Activated CD4-positive, alpha-beta T cell treated with anti-CD3 and anti-CD28 coated beads, Interleukin-2, amount 50 U/mL, for 16 hours (primary cell): ENCODE measurements at places on chromosomes 7 and 10.

GRCh38 chr7:139431459-139431858 is 52.0 kb downstream of the KLRG2 start:
- no peak for DNase-seq

GRCh38 chr10:20355915-20356314 is 539.7 kb downstream of the PLXDC2 start:
- no peak for DNase-seq

DNA sequence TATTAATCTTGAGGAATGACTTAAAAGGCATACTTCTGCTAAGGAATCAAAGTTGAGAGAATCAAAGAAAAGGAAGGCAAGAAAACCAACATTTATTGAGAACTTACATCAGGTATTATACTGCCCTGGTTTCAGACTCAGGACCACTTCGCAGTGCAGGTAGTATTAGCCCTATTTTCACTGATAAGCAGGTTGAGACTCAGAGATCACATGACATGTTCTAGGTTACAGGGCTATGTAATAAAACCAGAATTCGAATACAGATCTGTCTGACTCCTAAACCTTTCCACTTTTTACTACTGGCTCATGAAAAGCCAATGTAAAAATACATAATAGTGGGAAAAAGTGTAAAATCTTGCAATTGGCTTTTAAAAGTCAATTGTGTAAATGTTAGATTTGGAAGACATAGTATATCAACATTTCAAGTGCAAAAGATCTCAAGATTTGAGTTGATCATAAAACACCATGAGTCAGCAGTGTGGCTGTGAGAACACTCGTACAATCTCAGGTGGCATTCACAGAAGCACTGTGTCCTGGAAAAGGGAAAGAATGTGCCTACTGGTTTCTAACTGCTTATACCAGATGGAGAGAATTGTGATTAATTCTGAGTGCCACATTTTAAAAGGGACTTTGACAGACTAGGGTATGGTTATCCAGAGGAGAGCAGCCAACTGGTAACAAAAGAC is 195.8 kb upstream of the MKLN1 start:
- no peak for DNase-seq

DNA sequence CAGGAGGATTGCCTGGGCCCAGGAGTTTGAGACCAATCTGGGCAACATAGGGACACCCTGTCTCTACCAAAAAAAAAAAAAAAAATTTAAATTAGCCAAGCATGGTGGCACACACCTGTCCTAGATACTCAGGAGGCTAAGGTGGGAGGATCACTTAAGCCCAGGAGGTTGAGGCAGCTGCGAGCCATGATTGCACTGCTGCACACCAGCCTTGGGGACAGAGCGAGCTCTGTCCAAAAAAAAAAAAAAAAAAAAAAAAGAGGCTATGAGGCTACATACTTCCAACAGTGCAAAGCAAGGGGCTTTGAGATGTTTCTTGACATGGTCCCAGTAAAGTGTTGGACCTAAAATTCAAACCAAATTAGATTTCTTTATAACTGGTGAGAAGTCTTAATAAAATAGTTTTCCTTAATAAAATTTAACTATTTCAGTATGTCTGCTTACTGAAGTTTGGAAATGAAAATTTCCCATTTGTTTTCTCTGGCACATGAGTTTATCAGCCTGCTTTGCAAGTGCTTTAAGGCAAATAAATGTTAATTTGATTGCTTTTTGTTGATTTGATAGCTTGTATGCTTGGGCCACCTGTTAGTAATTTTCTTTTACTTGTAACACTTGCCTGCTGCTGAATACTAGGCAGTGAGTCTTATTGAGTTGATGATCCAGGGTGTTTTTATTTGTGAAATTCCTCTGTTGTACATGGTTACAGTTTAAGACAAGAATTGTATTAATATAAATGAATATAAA is 16.1 kb downstream of the CALU start:
- no peak for DNase-seq

DNA sequence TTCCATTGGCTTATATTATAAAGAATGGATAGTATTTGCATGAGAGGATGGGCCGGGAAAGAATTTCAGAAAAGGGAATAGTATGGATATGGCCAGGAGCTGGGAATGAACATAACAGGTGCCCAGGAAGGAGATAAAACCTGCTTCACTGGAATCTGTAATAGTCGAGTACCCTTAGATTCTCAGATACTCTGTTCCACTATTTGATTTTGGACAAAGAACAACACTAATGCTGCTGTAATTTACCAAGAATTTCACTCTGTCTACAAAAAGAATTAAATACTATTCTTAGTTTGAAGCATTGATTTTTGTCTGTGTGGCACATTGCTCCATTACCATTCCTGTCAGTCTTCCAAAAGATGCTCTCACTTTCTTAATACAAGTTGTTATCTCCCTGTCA is 718.2 kb upstream of the LRRN3 start:
- no peak for DNase-seq

DNA sequence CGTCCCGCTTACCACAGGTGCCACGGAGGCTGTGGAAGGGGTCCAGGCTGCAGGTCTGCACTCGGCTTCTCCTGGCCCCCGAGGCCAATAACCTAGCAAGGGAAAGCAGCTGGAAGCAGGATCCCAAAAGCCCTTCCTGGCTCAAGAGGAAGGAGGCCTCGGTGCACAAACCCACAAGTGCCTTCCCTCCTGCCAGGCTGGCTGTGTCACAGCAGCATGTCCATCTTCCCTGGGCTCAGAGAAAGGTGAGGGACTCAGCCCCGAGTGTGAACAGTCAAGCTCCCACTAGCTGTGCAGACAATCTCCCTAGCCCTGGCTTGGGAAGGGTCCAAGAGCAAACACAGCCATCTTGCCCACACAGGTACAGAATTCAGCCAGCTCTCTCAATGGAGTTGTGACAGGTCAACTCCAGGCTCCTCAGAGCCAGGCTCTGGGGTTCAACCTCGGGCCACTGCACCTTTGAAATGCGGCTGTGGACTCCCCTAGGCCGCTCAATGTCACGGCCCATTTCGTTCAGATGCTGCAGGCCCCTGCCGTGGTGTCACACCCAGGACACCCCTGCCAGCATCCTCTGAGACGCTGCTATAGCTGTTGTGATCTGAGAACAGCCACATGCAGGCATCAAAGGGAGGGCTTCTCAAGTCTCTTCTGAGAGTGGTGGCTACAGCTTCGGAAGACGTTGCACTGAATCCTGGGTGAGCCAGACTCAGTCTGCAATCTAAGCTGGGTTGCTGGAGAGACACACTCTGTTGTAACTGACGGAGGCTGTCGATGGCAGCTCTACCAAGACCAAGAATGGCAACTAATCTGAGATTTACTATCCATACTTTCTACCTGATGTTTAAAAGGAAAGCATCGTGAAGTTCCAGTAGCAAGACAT is 137.9 kb downstream of the DIP2C start:
- no peak for DNase-seq

- no peak for DNase-seq
Observed at GRCh38 chr7:28761505-28761904, 196.6 kb downstream of the TRIL start.

DNA sequence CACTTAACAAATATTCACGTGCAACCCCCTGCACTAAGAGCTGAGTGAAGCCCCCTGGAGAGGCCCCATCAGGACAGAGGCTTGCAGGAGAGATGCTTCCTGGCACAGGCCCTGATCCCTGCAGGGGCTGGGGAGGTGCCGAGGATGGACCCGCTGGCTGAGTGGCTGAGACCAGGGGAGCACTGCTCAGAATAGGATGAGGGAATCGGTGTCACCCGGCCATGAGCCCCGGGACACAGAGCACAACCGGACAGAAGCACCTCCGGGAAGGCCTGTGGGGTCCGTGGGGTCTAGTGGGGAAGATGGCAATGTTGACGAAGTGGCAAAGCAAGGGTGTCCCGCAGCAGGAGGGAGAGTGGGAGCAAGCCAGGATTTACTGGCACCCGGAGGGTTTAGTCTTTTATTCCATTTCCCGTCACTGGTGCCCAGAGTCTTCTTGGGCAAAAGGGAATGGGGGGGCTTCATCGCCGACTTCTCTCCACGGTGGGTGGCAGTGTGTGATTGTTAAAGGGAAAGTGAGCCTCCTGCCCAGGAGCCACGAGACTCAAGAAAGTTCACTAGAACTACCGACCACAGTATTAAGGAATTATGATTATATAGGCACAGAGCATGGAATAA is 140.7 kb downstream of the ADARB2 start:
- no peak for DNase-seq

DNA sequence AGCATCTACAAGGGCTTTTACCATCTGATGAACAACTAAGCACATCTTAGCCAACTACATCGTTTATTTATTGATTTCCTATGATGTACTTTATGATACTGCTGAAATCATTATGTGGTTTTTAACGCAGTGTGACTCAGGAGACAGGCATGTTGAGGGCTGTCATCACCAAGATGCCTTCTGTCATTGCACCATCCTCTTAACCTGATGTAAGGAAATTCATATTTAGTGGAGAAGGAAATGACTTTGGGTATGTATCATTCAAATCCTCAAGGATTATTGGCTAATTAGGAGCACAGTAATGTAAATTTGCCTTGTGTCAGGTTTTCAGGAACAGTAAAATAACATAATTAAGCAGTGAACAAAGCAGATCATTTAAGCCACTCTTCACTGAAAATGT is 138.5 kb upstream of the MGMT start:
- no peak for DNase-seq

- no peak for DNase-seq
Observed at GRCh38 chr7:69060516-69060915, 537.8 kb upstream of the AUTS2 start.

- peak; percentile 68 for DNase-seq
Observed at GRCh38 chr7:152464312-152465118, 28.7 kb upstream of the KMT2C start.

DNA sequence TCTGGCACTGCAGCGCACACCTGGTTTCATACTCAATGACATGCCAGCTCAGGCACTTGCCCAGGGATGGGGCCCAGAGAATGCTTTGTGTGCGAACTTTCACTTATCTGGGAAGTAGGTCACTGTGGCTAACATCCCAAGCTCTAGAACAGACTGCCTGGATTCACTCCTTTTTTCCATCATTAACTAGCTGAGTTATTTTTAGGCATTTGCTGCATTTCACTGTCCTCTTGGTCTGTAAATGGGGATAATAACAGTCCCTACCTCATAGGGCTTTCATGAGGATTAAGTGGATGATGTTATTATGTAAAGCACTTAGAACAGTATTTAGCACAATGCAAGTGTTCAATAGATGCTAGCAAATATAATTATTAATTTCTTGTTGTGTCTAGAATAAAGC is 98.7 kb upstream of the DOCK1 start:
- no peak for DNase-seq

DNA sequence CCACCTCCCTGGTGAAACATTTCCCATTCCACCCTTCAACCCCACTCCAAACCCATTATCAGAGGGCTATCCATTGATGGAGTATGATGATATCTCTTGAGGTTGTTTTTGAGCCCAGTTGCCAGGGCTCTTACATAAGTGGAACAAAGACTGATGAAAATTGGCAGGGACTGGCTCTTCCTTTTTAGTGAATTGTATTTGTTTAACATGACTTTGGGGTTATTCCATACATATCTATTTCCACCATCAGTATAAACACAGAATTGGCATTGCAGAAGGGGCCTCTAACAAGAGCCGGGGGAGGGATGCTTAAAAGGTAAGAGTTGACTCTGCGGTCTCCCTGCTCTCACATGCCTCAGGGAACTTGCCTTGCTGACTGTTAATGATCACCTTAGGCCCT is 28.9 kb downstream of the FZD1 start:
- DNase-seq: no peak
